ENCODE measurements at places on chromosomes 2 and 18. TPM values are rescaled to one million over a fixed set of nuclear protein-coding genes. Genes with fewer than 3 reads are reported as not detected.

- DNase-seq, result no peak
These were observed 187.1 kb downstream of the SMAD7 start for GRCh38 chr18:48763719-48764100.

DNA sequence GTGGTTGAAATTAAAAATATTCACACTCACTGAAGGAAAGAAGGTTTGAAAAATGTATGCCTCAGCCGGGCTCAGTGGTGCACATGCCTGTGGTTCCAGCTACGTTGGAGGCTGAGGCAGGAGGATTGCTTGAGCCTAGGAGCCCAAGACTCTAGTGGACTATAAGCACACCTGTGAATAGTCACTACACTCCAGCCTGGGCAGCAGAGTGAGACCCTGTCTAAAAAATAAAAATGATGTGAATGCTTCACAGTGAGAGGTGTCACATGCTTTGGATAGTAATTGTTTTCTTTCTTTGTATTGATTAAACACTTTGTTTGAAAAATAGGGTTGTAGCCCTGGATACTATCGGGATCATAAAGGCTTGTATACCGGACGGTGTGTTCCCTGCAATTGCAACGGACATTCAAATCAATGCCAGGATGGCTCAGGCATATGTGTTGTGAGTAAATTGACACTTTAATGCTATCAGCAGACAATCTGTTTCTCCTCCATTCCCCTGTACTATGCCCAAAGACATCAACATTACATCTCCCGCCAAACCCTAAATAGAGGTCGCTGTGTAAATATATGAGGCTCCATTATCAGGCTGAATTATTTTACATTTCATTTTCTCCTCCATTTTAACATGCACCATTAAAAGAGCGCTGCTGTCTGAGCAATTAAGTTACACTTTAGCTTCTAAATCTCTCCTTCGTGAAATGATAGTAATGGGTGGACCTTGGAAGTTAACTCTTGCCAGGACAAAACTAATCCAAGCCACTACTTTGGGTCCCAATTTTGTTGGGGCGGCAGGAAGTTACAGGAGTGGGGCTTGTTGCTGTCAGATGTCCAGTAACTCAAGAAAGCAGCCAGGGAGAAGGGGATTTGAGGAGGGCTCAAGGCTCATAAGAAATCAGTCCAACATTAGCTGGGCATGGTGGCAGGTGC lies 138.3 kb upstream of the TTC39C start:
- DNase-seq, result no peak

DNA sequence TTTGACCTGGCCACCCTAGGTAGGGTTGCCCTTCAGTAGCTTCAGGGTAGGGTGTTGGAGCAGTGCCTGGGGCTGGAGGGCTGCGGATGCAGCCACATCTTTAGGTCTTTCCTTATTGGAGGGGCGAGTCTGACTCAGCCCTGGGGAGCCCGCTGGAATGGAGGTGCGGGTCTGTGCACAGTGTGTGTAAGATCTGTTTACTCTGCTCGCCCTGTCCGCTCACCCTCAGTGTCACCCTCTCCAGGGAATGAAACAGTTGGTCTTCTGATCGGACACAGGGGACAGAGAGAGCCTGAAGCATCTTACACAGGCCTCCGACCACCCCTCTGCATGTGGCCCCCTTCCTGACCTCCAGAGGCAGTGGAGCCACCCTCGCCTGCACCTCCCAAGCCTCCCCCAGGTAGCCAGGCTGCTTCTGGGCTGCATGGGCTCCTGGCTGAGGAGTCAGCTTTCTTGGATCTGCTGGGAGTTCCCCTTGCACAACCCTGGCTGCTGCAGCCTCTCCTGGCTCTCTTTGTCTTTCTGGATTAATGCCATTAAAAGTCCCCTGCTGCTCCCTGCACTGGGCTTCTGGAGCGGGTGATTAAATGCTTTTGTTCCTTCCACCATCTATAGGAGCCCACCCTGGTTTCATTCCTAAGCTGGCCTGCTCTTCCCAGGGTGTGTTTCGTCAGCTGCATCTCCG lies 82.6 kb downstream of the ASB1 start:
- no peak for DNase-seq

GRCh38 chr2:171411791-171412483 lies 21.9 kb downstream of the METTL8 start:
- no peak for DNase-seq

- no peak for DNase-seq
These were observed 16.0 kb upstream of the ZNF532 start for GRCh38 chr18:58848685-58849084.

DNA sequence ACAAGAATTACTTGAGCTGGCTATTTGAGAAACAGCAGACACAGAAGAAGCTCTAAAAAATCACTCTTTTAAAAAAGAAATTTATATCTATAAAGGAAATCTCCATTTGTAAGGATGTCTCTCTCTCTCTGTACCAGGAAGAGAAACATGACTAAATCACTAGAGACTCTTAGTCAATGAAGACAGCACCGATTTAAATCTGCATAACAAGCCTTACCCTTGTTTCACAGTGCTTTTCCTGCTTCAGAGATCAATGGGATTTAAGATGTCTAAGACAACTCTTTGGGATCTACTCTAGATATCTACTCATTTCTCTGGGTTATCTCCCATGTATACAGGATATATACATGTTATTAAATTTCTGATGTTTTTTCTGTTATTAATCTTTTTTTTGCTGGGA lies 359.2 kb upstream of the RND3 start:
- no peak for DNase-seq

DNA sequence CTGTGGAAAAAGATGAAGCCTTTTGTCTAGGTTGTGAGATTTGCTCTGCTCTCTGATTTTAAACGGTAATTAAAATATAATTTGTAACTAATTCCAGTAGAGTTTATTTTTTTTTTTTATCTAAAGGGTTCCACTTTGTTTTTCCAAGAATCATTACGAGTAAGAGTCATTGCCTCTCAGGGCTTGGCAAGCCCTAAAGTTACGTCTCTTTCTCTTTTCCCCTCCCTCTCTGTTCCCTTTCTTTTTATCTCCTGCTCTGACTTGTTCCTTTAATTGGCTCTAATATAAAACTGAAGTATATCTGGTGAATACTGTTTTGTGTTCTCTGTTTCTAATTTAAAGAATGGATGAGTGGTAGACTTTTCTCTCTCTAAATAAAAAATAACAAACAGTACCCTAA lies 75.8 kb downstream of the CALCRL start:
- DNase-seq, result no peak

DNA sequence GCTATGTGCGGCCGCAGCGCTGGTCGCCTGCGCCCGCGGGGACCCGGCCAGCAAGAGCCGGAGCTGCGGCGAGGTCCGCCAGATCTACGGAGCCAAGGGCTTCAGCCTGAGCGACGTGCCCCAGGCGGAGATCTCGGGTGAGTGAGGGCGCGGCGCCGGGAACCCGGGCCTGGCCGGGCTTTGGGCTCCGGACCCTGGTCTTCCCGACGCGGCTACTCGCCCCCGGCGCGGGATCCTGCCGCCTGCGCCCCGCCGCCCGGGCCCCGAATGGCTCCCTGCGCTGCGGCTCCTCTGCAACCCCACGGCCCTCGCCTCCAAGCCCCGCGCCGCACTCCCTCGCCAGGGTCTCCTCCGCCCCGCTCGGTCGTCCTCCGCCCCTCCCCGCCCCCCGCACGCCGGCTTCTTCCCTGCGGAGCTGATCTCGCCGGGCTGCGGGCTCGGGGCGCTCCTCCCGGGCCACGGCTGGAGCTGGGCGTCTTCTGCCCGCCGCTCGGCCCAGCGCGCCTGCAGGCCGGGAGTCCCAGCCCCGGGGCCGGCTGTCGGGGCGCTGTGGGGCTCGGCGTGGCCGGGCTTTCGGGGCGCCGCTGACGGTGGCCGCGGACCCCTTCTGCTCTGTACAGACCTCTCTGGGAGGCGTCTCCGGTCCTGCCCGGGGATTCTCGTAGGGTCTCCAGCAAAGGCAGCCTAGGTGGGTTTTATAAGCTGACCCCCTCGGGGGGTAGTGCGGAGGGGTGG lies 652 bp downstream of the GPC1 start:
- no peak for DNase-seq

- no peak for DNase-seq
These were observed 74.1 kb upstream of the BZW1 start for GRCh38 chr2:200737585-200737984.

DNA sequence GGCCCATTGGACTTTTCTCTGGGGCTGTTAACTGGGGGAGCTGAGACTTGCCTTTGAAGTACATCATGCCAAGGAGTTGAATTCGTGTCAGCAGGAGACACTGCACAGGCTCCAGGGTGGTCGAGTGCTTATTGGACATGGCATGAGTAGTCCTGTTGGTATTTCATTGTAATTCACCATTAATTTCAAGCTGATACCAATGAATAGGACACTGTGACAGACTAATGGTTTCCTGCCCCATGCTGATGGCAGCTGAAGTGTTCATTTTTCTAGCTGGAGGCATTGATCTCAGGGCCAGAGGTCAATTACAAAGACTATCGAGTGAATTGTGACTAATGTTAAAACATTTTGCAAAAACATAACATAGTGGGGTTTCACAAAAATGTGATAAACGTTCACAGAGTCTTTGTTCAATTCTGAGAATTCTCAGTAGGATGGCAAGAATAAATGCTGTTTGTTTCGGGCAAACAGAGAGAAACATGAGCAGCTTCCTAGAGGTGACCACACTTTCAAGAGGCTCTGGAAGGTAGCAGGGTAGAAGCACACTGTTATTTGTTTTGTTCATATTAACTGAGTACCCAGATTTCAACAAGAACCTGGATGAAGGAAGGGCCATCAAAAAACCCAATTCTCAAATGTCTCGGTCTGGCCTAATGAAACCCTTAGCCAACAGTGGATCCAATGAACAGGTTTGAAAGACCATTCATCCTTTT lies 90.6 kb upstream of the ARL4C start:
- no peak for DNase-seq

DNA sequence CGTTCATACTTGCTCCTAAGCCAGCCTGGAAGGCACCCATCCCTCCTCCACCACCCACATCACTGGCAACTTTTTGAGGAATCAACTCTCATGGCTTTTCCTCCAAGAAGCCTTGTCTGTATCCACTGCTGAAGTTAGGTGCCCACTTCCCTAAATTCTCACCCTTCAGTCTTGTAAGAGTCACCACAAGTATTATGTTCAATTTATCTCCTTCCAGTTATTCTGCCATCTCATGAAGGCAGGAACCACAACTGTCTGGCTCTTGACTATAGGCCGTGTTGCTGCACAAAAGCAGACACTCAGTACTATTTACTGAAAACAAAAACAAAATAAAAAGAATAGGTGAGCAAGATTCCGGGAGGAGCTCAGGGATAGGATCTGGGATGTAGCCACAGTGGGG lies 234.8 kb downstream of the CYRIA start:
- DNase-seq, result no peak

DNA sequence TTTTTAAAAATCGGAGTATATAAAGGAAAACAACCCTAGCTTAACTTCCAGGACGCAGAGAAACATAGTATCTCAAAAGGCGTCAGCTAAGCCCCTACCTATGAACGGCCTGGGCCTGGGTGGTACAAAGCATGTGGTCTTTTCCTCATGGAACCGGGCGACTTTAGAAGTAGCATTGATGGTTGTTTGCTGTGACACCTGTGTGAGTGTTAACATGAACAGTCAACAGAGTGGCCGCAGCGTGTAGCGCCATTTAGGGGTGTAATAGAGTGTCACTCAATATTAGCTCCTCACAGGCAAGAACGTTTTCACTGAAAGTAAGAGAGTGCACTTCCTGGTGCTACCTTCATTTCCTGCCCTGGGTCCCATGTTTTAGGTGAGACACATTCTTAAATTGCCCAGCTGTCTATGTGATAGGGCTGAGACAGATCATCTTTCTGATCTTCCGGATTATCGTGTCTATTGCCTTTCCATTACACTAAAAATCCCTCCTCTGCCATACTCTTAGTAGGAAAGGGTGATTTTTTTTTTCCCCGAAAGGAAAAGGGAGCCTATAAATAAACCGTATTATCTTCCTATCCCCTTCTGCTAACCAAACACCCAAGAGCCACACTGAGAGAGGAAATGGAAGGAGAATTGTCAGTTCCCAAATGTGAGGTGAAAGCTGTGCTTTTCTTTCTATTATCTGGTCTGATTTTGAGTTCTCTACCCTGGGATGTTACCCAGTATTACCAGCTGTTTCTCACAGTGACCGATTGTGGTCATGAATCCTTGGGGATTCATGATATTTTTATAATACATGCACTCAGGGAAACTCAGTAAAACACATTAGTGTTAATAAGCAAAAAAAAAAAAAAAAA lies 1.3 kb downstream of the GORASP2 start:
- DNase-seq, result no peak

DNA sequence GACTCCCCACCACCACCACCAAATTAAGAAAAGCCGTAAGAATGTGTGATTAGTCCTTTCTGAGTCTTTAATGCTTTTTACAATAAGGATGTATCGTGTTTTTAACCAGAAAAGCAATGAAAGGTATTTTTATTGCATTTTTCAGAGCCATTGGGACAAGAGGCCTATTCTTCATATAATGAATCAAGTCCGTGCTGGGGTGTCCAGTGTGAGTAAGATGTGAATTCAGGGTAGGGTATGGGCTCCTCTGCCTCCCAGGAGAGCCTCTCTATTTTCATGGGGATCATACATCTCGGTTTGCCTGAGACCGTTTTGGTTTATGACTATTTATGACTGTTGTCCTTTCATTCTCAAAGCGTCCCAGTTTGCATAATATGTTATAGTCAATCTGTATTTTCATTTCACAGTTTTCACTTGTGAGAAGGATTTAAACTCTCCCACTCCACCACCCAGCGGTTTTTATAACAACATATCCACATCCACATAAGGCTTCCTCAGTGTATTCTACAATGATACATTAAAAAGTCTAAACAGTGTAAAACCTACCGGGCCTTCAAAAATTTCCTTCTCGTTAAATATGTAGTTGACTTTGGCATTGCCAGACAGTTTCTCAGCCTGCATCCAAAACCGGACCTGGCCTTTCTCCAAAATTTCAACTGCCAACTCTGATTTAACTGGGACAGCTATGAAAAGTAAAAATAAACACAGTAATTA lies 80.8 kb upstream of the LPIN2 start:
- no peak for DNase-seq

GRCh38 chr18:13462686-13463085 lies 244.1 kb downstream of the LDLRAD4 start:
- DNase-seq, result no peak

DNA sequence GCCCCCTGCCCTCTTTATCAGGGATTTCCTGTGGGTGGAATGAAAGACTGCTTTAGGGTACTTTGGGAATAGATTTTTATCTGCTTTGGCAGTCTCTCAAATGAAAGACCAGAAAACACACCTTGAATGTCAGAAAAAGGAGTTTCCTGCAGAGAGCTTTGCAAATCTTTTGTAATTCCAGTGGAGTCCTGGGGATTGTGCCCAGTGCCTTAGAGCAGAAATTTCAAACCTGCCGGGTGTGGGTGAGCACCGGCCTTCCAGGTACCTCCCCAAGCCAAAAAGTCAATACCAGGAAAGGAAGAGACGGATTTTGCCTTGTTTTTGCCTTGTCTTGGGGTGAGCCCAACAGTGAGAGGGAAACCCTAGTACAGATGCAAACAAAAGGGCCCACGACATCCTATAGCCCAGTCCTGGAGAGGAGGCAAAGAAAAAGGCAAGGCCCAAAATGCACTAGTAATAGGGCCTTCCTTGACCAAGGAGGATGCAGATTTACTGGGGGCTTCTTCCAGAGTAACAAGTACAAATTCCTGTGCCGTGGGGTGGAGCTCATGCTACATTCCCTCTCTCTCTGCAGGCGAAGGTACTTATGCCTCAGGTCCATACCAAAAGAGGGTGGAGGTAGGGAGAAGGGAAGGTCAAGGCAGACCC lies 36.4 kb downstream of the FOXI3 start:
- DNase-seq, result no peak

ASPRV1 gene
- polyA plus RNA-seq, result 0.71 TPM

SH3RF3 gene
- not detected for polyA plus RNA-seq

STAT4 gene
- polyA plus RNA-seq, result not detected

OSR1 gene
- not detected for polyA plus RNA-seq

NOL4 gene
- polyA plus RNA-seq, result not detected

MTIF2 gene
- polyA plus RNA-seq, result 83.3 TPM

TUBA4B gene
- polyA plus RNA-seq, result not detected

C2orf78 gene
- polyA plus RNA-seq, result 0.45 TPM

UPP2 gene
- polyA plus RNA-seq, result not detected
